A375 (cell line): ENCODE measurements at places on chromosomes 3 and 15. TPM values are rescaled to one million over a fixed set of nuclear protein-coding genes. Genes with fewer than 3 reads are reported as not detected.

Gene PIK3R4
- 28.4 and 44.6 TPM in 2 replicates for total RNA-seq

Gene FANCD2OS
- total RNA-seq, result not detected in 2 replicates

Gene IGDCC3
- total RNA-seq, result 0.08 TPM in 1 of 2 replicates, not detected in the other

Gene SAMMSON
- total RNA-seq, result 3.6 and 6.4 TPM in 2 replicates

Gene TMEM212
- total RNA-seq, result 0.13 TPM in 1 of 2 replicates, not detected in the other

Gene APEH
- total RNA-seq, result 118 and 124 TPM in 2 replicates

Gene STAB1
- total RNA-seq, result 0.15 TPM in 1 of 2 replicates, not detected in the other

Gene ECE2
- total RNA-seq, result not detected in 2 replicates

Gene MRPL3
- total RNA-seq, result 189 and 200 TPM in 2 replicates

Gene GASK1A
- not detected in 2 replicates for total RNA-seq
